ENCODE measurements at places on chromosomes 2 and 18.

DNA sequence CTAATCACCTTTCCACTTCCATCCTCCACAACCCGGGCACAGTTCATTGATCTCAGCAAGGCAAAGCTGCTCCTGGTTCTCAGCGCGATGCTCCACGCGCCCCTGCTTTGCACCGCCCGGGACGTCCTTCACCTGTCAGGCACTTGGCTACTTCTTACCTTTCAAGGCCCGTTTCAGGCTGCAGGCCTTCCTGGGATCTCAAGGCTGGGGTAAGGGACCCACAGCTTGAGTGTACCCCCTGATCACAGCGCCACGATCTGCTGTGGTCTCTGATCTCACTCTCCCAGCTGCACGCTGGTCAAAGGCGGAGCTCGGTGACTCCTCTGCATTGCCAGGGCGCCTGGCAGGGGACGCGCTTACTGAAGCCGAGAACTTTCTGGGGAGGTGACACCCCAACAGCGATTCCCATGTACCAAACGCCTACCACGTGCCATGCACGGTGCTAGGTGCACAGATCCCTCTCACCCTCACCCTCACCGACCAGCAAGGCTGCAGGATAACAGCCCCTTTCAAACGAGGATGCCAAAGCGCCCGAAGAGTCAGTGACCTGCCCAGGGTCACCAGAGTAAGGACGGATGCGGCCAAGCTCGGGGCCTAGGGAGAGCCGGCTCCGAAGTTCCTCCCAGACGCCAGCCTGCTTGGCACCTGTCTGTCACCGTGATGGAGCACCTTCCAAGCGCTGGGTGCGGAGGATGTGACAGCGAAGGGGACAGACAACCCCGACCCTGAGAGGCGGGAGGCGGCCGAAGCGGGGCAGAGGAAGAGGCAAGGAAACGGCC lies 818 bp downstream of the ITGB1BP1 start:
- no peak for DNase-seq

DNA sequence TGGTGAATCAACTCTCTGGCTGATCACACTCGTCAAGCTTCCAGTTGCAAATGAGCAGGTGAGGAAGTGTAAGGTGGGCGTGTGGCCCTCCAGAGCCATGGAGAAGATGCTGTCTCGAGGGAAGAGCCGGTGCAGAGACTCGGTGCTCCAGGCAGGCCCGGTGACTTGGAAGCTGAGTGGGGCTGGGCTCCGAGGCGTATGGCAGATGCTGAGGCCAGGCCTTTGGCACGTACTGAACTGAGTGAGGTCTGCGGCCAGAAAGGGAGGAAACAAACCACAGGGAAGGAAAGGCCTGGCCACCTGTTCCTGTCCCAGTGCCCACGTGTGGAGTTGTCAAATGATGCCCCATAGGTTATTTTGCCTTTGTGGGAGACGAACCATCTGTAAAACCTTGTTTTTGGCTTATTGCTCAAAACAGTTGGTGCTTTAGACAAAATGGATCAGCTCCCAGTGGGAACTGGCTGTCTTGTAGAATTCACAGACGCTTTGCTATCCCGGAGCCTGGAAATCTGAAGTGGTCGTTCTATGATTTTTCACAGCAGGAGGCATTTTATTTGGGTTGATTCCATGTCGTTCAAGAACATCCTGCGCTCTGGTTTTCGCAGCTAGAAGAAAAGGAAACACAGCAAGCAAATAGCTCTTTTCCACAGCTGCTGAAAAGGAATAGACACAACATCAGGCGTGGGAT lies 117.5 kb upstream of the TMEM18 start:
- DNase-seq, result no peak

DNA sequence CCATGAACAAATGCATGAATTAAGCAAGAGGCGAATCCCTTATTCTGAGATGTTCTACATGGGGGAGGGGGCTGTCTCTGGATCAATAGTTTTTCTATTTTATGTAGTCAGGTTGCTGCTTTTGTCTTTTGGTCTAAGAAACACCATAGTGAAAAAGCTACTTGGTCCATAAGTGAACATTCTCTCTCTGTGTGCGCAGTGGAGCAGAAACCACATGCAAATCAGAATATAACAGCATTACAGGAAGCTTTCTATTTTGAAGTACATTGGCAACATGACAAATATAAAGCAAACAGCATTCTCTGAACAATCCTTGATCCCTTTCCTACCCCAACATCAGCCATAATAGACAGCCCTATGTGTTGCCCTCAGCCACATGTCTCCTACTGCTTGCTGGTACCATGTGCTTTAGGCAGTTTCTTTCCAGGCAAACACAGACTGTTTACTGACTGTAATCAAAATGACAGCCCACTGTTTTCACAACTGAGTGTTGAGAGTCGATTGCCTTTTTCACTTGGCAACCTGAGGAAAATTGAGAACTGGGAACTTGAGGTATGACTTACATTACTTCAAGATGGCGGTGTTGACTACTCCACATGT lies 10.6 kb downstream of the SCN3A start:
- DNase-seq, result no peak

DNA sequence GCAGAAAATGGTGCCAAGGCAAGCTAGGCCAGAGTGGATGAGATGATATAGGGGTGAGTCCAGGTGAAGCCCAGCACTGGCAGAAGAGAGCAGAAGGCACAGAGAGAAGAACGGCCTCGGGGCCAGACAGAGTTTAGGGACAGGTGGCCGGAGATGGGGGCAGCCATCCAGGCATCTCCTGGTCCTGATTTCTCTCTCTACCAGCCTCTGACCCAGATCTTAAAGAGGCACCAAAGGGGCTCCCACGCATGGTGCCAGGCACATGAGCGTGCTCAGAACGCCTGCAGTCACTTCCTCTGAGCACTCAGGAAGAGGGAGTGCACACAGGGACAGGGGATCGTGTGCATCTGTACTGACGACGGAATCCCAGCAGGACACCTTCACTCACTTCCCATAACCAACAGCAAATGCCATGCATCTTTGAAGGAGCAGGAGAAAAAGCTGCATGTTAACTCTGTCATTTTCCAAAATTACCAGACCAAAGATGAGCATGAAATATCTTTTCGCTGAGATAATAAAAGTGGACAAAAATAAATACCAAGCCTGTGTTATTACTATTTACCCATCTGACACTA lies 427.8 kb upstream of the MYT1L start:
- no peak for DNase-seq

- peak; percentile 76 for DNase-seq
Measured at GRCh38 chr2:9914384-9915065, 37.0 kb upstream of the GRHL1 start.

DNA sequence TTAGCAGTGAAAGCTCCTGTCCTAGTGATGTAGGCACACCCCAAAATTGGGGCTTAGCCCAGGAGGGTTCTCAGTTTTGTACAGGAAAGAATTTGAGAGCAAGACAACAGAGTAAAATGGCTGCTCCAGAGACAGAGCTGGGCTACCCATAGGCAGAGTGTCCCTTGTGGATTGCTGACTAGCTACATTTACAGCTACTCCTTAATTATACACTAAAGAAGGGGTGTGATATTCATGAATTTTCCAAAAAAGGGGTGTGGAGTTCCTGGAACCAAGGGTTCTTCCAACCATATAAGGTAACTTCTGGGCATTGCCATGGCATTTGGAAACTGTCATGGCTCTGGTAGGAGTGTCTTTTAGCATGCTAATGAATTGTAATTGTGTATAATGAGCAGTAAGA lies 52.8 kb downstream of the MOGAT1 start:
- DNase-seq, result no peak

DNA sequence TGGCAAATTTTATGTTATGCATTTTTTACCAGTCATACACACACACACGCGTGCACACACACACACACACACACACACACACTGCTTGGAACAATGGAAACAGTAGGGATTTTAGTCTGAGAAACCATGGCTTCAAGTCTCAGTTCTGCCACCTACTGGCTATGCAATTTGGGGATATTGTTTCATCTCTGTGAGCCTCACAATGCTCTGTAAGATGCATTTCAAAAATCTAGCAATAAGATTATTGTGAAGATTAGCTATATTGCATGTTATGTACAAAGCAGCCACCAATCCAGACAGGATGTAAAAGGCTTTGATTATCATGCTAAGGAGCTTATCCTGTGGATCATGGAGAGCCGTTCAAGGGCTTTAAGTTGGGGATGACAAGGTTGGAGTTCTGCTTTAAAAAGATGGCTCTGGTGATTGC lies 401.4 kb downstream of the NBAS start:
- peak; percentile 57 for DNase-seq

- DNase-seq, result no peak
Measured at GRCh38 chr2:1970341-1970740, 226.0 kb upstream of the PXDN start.

- DNase-seq, result no peak
Measured at GRCh38 chr18:36086186-36086585, 18.8 kb upstream of the RPRD1A start.

- DNase-seq, result peak; percentile 100
Measured at GRCh38 chr2:220228310-220229006, 601.0 kb downstream of the SLC4A3 start.

- peak; percentile 73 for DNase-seq
Measured at GRCh38 chr2:107337209-107337898, 451.4 kb upstream of the ST6GAL2 start.

GRCh38 chr2:195824478-195824877 lies 167.5 kb downstream of the SLC39A10 start:
- no peak for DNase-seq

- DNase-seq, result peak; percentile 49
Measured at GRCh38 chr2:65128297-65129190, 1.4 kb downstream of the RAB1A start.

GRCh38 chr2:173571887-173572680 lies 217.4 kb downstream of the CDCA7 start:
- no peak for DNase-seq

GRCh38 chr18:5107988-5108387 lies 89.1 kb downstream of the AKAIN1 start:
- no peak for DNase-seq

DNA sequence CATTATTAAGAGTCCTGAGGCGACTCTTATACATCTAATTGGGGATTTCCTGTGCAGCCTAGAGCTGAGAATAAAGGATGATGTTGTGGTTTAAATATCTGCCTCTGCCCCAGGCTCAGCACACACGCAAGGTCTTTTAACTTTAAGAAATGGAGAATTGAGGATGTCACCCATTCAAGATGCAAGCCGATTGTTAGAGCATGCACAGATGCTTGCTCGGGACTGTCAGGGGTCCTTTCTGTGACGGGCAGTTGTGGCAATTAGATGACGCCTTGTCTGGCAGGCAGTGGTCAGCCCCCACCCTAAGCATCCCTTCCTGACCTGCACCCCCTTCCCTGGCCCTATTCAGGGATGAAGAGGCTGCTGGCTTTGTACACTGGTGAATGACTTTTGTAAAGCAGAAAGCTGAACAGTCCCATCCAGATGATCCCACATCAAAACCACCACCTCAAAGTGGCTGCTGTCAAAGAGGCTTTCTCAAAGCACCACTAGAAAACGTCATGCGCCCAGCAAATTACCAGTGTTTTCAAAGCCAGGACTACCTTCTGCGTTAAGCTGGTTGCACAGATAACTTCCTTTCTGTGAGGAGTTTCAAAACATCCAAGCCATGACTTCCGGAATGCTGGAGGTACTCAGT lies 23.7 kb downstream of the FAM178B start:
- DNase-seq, result no peak

DNA sequence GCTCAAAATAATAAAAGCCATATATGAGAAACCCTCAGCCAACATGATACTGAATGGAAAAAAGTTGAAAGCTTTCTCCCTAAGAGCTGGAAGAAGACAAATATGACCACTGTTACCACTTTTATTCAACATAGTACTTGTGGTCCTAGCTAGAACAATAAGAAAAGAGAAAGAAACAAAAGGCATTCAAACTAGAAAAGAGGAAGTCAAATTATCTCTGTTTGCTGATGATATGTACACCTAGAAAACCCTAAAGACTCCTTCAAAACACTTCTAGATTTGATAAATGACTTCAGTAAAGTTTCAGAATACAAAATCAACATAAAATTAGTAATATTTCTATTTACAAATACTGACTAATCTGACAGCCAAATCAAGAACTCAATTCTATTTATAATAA lies 328.8 kb upstream of the GCFC2 start:
- no peak for DNase-seq

DNA sequence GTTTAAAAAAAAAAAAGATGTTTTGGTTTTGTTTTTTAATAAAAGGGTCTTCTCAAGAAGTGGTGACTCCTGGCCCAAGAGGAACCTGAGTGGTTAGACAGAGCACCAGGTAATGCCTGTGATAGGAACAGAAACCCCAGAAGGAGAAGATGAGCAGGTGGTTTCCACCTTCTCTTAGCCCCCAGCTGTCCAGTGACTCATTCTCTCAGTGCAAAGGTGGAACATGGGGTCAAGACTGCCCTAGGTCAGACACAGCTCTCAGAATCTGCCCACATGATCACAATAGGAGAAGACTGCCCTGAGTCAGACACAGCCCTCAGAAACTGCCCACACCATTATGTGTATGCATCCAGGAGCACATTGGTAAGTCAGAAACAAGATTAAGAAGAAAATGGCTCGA lies 61.8 kb downstream of the TBC1D8 start:
- no peak for DNase-seq

DNA sequence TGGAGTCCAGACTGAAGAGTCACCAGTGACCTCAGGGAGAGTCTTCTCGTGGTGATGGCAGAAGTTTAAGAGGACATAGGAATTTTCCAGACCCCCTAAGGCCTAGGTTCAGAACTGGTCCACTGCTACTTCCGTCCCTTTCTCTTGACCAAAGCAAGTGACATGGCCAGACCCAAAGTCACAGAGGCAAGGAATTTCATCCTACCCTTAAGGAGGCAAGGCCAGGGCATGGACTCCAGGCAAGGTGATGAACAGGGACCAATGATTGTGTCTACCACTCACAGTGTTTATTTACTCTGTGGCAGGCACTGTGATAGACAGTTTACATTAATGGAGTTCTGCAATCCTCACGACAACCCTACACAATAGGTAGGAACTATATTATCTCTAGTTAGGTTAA lies 265.1 kb downstream of the GLI2 start:
- DNase-seq, result no peak

GRCh38 chr2:205848601-205849000 lies 166.3 kb downstream of the NRP2 start:
- peak; percentile 56 for DNase-seq

- DNase-seq, result no peak
Measured at GRCh38 chr2:20475567-20475952, 28.7 kb downstream of the RHOB start.

GRCh38 chr2:44524347-44524926 lies 162.7 kb downstream of the CAMKMT start:
- DNase-seq, result no peak

- DNase-seq, result no peak
Measured at GRCh38 chr18:48982266-48982665, 31.5 kb upstream of the SMAD7 start.

GRCh38 chr2:120637847-120638246 lies 97.8 kb upstream of the GLI2 start:
- DNase-seq, result no peak

DNA sequence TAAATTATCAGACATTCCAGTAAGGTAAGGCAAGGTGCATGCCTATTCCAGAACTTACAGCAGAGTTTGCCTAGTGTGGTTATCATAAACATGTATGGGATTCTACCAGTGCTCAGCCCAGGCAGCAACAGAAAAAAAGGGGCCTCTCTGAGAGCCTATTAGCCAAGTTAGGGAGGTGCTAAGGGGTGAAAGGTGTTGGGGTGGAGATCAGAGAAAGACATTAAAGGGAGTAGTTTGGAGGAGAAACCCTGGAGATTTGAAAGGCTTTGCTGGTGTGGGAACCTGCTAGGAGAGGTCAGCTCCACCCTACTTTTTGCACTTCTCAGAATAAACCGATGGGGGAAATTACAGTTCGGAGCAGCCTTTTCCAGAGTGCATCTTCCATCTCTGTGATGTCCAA lies 2.9 kb downstream of the ARPC2 start:
- no peak for DNase-seq

- DNase-seq, result no peak
Measured at GRCh38 chr2:109421101-109421500, 192.7 kb downstream of the SEPTIN10 start.

- DNase-seq, result peak; percentile 63
Measured at GRCh38 chr2:215870088-215870490, 143.3 kb downstream of the MREG start.

Data from astrocyte (in vitro differentiated cells and primary cell).